ENCODE measurements at places on chromosomes 13 and 19.

DNA sequence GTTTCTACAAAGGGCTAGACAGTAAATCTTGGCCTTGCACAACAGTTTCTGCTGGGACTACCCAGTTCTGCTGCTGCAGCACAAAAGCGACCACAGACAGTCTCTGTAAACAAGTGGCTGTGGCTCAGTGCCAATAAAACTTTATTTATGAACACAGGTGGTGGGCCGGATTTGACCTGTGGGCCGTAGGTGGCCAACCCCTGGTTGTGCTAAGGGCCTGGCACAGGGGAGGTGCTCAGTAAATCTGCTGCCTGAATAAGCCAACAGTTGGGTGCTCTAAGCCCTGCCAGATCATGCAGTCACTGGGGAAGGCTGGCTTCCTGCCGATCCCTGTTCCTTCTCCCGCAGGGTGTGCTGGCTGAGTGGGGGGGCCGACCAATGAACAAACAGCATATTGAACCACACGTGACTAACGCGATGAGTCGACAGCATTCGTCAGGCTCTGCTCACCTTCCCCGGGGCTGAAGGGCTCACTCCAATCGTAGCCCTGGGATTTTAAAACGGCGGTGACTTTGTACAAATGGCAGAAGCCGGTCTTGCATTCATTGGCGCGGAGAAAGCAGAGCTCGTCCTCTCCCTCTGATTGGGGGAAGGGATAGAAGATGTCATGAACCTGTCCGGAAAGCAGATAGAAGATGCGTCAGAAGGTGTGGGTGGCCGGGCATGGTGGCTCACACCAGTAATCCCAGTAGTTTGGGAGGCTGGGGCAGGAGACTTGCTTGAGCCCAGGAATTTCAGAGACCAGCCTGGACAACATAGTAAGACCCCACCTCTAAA lies 24.3 kb upstream of the MYDGF start:
- DNase-seq, result no peak

GRCh38 chr19:9865732-9866501 lies 30.8 kb downstream of the PIN1 start:
- no peak for DNase-seq

GRCh38 chr13:18952225-18953016 lies 229.2 kb downstream of the TUBA3C start:
- no peak for DNase-seq

GRCh38 chr13:72782717-72783116 lies 784 bp downstream of the PIBF1 start:
- no peak for DNase-seq

DNA sequence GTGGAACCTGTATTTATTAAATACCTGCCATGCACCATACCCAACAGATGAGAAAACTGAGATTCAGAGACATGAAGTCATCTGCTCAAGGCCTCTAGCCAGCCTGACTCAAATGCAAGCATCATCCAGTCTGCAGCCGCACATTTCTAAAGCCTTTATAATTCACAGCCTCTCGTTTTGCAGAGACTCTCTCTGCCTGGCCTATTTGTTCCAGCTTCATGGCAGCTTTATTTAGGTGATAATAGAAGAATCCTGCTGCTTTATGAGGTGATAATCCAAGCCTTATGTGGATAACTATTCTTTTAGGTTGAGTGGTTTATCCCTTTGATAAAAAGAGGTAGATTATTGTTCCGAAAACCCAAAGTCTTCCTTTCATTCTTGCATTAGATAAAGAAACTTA lies 58.4 kb downstream of the OXGR1 start:
- no peak for DNase-seq

DNA sequence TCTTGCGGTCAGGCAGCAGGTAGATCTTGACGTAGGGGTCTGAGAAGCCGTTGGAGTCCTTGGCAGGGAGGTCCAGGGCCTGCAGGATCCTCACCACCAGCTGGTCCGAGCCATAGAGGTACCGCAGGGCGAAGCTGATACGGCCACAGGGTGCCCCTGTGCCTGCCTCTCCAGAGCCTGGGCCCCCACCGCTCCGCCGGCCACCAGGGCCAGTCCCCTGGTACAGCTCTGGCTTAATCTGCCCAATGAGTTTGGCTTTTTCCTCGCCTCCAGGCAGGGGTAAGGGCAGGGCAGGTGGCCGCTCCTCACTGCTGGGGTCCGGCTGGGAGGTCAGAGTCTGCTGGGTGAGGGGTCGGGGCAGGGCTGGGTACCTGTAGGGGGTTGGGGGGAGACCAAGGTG lies 9.9 kb downstream of the SYT3 start:
- DNase-seq, result no peak

GRCh38 chr19:41373993-41374392 lies 2.3 kb upstream of the TMEM91 start:
- no peak for DNase-seq

Data from NCI-H187 treated with DMSO at 0.1 percent for 48 hours (cell line).